ENCODE measurements at places on chromosomes 7 and 10. TPM values are rescaled to one million over a fixed set of nuclear protein-coding genes. Genes with fewer than 3 reads are reported as not detected.

DNA sequence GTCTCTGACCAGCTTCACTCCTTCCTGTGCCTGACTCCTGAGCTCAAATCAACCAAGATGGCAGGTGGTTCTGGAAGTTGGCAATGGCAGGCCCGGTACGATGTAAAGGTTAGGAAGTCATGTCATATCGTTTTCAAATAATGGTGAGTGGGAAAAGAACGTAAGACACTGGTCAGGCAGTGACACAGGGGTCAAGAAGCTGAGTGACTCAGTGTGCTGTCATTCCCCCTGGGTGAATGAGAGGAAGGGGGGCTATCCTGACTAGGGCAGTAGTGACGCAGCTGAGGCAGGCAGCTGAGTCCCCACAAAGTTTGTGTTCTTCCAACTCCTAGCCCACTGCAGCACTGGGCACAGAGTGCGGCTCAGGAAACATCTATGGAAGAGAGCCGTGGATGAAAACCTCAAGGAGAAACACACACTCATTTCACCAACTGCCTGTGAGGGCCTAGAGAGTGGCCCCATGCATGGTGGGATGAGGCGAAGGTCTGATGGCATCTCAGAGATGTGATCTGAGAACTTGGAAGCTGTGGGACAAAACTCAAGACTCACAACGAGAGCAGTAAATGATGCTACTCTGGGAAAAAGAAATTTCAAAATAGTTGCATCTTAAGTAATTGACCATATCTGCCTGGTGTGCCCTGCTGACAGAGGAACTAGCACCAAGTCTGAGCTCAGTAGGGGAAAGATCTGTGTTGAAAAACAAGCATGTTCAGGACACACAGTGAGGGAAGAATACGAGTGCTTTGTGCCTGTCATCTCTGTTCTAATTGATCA, 23.2 kb downstream of the CREB3L2 start:
- no peak for DNase-seq

GRCh38 chr10:119445311-119445934, 97.1 kb downstream of the RGS10 start:
- DNase-seq = peak; percentile 83

DNA sequence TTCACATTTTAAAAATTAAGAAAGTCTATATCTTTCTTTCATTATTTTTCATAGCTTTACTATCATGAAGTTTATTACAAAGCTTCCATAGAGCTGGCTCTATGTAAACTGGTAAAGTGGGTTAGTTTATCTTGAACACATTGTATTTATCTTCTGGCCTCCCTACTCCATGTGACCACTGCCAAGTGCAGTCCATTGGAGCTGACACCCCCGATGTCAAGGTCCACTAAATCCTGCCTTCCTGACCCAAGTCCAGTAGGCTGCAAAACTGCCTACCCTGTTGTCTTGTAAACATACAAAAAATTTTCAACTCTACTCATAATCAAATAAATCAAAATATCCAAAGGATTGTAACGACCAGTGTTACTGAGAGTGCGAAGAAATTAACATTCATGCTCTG, 10.2 kb downstream of the DNAJC12 start:
- no peak for DNase-seq

- no peak for DNase-seq
Observed at GRCh38 chr7:20064181-20064970, 152.8 kb downstream of the MACC1 start.

Gene BTBD16
- 0.26 TPM for total RNA-seq

DNA sequence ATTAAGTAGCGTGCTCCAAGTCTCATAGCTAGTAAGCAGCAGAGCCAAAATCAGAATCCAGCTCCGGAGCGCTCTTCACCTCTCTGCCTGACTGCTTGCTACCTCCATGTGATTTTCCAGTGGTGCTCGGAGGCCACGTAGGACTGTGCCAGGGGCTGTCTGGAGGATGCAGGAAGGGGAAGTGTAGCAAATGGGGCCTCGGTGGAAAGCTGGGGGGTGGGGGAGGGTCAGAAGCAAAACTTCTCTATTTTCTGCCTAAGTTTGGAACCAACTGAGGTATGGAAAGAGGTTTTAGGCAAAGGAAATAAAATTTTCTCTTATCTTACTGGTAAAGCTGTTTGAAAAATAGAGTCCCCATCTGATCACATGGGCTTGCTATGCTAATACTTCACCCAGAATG, 108.7 kb downstream of the TBXAS1 start:
- no peak for DNase-seq

Gene VKORC1L1
- total RNA-seq = 22.2 TPM

DNA sequence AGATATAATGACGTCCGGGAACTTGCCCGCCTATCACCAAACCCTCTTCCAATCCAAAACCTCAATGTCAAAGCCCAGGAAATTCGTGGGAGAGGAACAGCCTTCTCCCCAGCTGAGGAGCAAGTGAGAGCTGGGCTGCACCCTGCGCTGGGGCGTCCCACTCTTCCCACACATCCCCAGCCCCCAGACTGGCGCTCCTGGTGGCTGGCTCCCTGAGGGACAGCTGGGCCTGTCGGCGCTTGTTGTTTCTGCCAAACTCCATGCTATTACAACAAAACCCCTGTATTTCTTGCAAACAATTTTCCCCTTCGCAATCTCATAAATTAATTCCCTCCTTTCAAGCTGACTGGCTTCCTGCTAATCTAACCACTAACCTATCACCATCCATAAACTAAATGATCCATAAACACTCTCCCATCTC, 53.0 kb downstream of the GRID1 start:
- no peak for DNase-seq

DNA sequence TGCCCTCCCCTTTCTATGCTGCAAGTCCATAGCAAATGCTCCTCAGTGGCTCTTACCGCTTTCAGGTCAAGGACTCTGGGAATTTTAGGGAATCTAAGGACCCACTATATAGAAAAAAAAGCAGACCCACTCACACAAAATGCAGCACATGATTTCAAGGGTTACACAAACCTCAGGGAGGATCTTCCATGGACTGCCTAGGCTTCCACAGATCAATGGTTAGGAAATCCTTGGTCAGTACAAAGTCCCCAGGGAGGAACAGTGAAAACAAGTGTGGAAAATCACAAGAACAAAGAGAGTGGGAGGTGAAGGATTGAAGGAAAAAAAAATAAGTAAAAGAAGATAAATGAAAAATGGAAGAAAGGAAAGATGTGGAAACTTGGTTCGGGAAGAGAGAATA, 188.4 kb downstream of the AHR start:
- no peak for DNase-seq

- DNase-seq = peak; percentile 65
Observed at GRCh38 chr7:37354656-37355131, 94.0 kb downstream of the ELMO1 start.

Gene CYP3A7
- total RNA-seq = 0.39 TPM

- DNase-seq = no peak
Observed at GRCh38 chr7:55557666-55558188, 14.6 kb downstream of the VOPP1 start.

DNA sequence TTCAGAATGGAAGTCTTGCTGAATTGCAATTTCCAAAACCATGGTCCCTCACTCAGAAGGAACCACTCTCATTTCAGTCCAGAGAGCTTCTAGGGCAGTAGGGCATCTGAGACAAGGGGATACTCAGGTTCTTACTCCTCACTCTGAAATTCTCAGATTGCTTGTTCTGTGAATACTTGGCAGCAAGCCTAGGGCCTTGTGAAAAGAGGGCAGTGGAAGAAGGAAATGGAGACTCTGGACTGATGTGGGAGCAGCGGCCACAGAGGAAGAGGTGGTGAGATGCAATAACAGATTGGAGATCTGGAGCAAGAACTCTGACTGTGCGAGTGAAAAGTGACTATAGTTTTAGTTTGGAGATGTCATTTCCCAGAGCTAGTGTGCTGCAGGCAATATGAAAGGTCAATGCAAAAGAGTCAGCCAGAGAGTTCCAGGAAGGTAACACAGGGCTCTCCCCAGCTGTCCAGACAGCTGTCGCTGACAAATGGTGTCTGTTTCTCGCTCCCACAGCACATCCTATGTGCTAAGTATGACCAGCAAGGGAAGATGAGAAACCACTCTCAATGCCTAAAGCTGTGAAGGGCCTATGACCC, 291.6 kb upstream of the KIAA1217 start:
- no peak for DNase-seq

GRCh38 chr10:80924063-80924952, 386.6 kb downstream of the SH2D4B start:
- DNase-seq = no peak

Gene FAM24A
- not detected for total RNA-seq

GRCh38 chr7:126535176-126535575, 717.6 kb downstream of the GRM8 start:
- DNase-seq = no peak

Gene COL28A1
- 4.1 TPM for total RNA-seq

- peak; percentile 75 for DNase-seq
Observed at GRCh38 chr10:5692461-5693358, 8.1 kb downstream of the TASOR2 start.

Gene FGL2
- total RNA-seq = 60.2 TPM

DNA sequence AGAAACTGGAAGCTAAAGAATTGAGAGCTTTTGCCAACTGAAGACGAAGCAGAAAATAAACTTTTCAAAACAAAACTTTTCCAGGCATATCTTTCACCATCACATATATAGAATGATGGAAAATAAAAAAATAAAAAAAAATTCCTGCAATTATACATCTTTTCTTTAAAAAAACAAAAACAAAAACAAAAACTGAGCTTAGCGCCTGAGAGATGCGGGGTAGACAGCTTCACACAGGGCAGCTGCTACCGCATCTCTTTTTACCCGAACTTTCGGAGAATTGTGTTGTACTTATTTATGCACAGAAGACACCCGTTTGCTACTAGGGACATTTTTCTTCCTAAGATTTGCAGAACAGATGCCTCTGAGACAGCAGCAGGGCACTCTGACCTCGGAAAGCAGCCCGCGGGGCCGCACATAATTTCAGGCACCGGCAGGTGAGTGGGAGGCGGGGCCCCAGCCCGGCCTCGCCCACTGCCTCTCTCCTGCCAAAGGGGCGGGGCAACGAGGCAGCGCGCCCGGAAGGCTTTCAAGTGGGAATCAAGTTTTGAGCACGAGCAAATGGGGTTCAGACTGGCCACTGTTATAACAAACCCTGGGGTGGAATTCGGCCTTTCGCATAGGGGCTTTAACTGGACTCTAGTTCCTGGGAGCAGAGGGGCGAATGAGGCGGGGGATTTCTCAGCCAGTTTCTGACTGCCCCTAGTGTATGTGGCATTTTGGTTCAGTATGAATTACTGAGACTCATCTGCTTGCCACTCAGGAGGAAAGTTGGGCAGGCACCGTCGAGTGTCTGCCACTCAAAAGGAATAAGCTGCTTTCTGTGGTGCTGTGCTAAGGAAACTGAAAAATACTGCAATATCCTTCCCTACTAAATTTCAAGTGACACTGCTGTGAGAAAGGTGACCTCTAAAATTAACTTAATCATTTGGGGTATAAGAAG, 18.5 kb upstream of the FAM133B start:
- DNase-seq = peak; percentile 47

Gene UCN3
- 1.4 TPM for total RNA-seq

Gene EEPD1
- 9.9 TPM for total RNA-seq

- no peak for DNase-seq
Observed at GRCh38 chr10:106775127-106775526, 389.4 kb downstream of the SORCS1 start.

DNA sequence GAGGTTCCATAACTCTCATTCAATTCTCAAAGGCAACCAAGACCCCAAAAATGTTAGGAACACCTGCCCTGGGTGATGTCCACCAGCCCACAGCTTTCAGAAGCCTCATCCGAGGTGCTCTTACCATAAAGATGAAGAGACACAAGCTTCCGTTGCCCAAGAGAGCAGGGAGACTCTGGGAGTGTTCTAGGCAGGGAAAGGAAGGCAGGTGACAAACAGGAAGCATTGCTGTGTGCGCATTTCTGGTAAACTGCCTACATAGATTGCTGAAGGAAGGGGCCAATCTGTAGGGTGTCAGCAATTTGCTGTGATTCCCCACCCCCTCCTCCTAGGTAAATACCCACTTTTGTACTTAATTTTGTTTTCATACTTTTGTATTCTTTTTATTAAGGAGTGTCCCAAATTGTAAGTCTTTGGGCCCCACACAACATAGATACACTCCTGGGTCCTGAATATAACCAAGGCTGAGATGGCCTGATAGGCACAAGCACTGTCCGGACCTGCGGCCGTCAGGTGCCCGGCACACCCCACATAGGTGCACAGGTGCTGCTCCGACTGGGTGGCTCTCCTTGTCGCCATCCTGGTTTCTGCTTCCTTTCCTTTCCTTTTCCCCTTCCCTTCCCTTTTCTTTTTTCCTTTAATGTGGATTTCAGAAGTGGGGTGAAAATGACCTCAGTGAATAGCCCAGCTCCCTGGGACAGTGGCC, 51.4 kb upstream of the SMNDC1 start:
- DNase-seq = no peak

GRCh38 chr10:14945108-14945507, 8.8 kb downstream of the DCLRE1C start:
- no peak for DNase-seq

Gene ZNHIT1
- 79.0 TPM for total RNA-seq

DNA sequence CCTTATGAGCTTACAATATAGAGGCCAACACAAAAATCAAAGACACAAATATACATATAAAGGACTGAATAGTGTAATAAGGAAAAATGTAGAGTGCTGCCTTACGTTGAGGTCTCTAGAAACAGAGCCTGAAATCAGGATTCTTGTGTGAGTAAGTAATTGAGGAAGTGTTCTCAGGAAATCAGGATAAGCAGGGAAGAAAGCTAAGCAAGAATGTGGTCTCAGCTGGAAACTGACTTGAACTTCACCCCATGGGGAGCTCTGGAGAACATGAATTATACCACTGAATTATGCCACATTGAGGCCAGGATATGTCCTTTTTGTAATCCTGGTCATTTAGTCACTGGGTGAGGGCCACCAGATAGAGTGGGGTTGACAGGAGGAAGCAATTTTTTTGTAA, 191.9 kb downstream of the ETV1 start:
- no peak for DNase-seq

GRCh38 chr10:42781893-42782445, 626 bp upstream of the BMS1 start:
- no peak for DNase-seq

DNA sequence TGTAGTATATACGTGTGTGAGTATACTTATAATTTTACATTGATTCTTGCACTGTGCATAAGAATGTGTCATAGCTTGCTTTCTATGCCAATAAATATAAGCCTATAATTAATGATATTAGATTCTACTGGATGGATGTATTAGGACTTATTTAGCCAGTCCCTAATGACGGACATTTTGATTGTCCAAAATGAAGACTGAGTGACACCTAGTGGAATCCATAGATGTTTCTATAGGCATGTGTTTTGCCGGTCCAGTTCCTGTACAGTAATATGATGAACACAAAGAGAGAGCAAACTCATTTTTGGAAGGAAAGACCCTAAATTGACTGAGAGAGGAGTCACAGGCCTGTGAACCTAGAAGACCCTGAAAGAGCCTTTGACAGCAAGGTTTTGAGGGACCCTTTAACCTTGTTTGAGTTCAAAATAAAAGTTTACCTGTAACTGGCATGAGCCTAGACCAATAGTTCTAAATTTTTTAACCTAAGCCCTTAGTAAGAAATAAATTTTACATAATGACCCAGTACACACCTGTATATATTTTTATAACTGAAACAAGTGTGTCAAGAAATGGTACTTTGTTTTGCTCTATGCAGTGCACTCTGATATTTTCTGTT, 42.4 kb upstream of the AGBL3 start:
- DNase-seq = no peak

- DNase-seq = no peak
Observed at GRCh38 chr10:58796242-58796641, 283.6 kb downstream of the BICC1 start.

Measured in mucosa of descending colon (tissue), 3 donors.